ENCODE measurements at places on chromosomes 6 and 20.

DNA sequence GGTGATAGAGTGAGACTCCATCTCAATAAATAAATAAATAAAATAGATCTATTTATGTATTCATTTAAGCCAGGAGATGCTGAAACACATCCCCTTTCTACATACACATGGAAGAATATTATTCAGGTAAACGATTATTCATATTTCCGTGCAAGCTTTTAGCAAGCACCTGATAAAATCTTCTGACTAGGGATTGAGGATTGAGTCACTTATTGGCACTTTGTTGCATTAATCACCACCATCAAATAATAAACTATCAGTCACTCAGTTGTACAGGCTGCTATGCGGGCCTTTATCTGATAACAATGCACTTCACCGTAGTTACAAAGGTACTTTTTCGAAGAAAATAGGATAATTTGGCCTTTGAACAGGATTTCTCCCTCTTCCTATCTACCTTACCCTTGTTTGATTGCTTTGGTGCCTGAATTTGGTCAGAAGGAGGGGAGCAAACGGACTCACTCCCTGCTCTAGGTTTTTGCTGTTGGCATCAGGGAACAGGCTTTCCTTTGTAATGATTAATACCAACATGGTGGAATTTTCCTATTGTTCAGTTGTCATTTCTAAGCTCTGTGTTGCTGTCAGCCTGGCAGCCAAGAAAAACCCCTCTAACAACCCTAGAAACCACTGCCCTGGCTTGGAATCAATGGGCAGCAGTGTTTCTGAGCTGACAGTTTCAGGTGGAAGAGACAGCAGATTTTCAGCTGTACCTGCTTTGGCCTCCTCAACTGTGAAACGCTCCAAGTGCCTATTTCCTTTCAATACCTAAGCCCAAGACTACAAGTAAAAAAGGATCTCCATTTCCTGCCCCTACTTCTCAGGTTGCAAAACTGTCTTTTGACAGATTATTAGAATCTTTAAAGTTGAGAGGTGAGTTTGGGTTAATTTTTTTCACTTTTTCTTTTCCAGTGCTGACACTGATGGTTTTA lies 63.0 kb downstream of the MYB start:
- no peak for DNase-seq

GRCh38 chr20:46799781-46800408 lies 90.4 kb downstream of the SLC2A10 start:
- DNase-seq, result no peak

GRCh38 chr20:20752712-20753111 lies 40.3 kb upstream of the RALGAPA2 start:
- DNase-seq, result no peak

GRCh38 chr6:16849988-16850680 lies 88.9 kb upstream of the ATXN1 start:
- peak; percentile 58 for DNase-seq

GRCh38 chr6:100376103-100376502 lies 88.6 kb downstream of the SIM1 start:
- no peak for DNase-seq

DNA sequence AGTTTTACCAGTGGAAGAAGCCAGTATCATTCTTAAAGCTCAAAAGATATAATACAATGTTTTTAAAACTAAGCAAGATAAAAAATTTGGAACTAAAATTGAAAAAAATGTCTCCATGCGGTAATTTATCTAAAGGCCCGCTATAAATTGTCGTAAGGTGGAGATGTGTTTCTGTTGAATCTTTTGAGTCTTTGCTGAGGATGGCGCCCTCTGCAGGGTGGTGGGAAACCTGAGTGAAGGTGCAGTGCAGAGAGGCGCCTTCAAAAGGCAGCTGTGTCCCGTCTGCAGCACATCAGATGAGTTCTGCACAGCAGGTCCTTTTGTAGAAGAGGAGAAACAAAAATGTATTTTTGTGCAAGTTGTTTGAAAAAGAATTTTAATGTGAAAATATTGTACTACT lies 29.4 kb upstream of the KIF25 start:
- DNase-seq, result no peak

- DNase-seq, result peak; percentile 61
Measured at GRCh38 chr6:140897804-140898573, 1234.7 kb upstream of the GJE1 start.

- DNase-seq, result peak; percentile 40
Measured at GRCh38 chr6:37279366-37280134, 21.6 kb upstream of the TMEM217 start.

DNA sequence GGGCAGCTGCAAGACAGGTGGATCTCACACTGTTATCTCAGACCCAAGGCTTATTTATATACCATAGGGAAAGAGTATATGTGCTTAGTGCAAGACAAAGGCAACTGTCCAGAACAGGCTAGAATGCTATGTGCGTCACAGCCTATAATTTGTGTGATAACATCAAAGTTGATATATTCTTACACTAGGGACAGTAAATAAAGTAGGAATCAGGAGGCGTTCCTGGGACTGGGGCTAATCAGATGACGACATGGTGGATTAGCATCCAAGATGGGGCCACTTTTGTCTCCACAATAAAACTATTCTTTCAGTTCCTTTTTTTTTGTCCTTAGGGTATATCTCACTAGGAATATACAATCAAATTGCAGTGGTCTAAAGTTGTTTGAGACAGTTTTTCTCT lies 54.9 kb upstream of the IER3 start:
- DNase-seq, result no peak

DNA sequence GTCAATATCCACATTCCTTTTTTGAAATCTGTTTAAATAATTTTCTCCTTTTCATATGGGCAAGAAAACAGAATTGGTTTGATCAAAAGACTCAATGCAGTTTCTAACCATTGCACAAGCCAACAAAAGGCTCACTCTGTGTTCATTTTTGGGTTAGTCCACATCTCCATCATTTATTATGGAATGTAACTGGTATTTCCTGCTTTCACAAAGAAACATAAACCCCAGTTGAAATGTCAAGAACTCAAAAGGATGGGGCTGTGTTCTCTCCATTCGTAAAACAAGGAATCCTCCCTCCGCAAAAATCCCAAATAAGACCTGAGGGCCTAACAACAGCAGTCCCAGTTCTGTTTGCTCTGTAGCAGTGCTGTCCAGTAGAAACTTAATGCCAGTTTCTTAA lies 420.9 kb downstream of the GJA1 start:
- DNase-seq, result no peak

All from PC-9 (cell line).